ENCODE measurements at places on chromosomes 11 and 22. TPM values are rescaled to one million over a fixed set of nuclear protein-coding genes. Genes with fewer than 3 reads are reported as not detected.

The SLC5A12 gene
- 0.43 TPM for total RNA-seq

- peak; percentile 88 for DNase-seq
Measured at GRCh38 chr11:96156379-96156722, 186.6 kb downstream of the MAML2 start.

The FXYD6 gene
- total RNA-seq, result not detected

DNA sequence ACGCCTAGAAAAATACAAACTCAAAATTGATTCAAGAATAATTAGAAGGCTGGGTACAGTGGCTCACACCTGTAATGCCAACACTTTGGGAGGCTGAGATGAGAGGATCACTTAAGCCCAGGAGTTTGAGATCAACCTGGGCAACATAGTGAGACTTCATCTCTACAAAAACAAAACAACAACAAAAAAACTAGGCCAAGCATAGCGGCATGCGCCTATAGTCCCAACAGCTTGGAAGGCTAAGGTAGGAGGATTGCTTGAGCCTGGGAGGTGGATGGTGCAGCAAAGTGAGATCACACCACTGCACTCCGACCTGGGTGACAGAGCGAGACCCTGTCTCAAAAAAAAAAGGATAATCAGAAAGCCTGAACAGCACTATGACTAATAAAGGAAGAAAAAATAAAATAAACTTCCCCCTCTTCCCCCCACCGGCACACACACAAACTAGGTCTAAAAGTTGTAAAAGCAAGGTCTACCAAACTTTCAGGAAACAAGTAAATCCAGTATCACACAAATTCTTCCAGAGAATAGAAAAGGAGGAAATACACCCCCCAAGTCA, 35.8 kb downstream of the RRAS2 start:
- DNase-seq, result no peak

- peak; percentile 81 for DNase-seq
Measured at GRCh38 chr11:68447015-68447801, 13.3 kb upstream of the PPP6R3 start.

DNA sequence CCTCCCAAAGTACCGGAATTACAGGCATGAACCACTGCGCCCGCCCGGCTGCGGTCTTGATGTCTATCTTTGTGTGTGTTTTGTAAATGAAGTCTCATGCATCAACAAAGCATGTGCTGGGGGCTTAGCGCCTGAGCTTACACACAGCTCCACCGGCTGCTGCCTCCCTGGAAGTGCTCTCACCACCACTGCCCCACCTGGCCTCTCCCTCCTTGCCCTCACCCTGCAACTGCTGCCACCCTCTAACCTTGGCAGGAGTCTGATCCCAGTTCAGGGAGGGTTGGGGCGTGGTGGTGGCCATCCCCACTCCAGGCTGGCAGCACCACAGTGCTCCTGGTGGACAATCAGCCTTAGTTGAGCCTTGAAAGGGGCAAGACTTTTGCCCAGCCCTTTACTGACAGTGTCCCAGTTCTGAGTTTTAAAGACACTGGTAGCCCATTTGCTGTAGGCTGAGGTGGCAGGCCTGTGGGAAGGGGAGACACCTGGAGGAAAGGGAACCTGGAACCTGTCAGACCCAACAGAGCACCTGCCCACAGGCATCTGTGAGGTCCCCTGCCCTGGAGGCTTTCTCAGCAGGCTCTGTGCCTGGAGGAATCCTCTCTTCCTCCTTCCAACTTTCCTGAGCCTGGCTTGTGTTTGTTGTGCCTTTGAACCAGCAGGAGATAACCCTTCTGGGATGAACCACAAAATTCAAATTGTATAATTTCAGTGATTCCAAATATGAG, 42.4 kb upstream of the WEE1 start:
- no peak for DNase-seq

GRCh38 chr11:60756307-60757032, at the start of gene MS4A15:
TSS of gene MS4A15 (plus strand) at chr11:60756867. CDS start at chr11:60763734, 6,867 bp downstream.
- DNase-seq, result peak; percentile 14

The OR10D3 gene
- not detected for total RNA-seq

DNA sequence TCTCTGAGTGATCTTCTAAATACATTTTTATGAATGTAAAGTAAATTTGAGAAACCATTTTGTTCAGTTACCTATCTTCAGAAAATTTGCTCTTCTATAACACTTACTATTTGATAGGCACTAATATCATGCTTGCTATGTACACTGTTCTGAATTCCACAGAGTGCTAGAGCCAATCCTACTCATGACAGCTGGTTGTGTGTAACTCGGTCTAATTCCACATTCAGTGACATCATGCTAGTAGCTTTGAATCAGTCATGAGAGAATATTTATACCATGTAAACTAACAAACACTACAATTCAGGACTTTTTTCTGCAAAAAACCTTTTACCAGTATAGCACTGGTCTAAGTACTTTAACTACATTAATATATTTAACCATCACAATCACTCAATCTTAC, 902.9 kb downstream of the DLG2 start:
- no peak for DNase-seq

The OR51I1 gene
- total RNA-seq, result not detected

GRCh38 chr11:27367881-27368280, 4.9 kb upstream of the CCDC34 start:
- no peak for DNase-seq

DNA sequence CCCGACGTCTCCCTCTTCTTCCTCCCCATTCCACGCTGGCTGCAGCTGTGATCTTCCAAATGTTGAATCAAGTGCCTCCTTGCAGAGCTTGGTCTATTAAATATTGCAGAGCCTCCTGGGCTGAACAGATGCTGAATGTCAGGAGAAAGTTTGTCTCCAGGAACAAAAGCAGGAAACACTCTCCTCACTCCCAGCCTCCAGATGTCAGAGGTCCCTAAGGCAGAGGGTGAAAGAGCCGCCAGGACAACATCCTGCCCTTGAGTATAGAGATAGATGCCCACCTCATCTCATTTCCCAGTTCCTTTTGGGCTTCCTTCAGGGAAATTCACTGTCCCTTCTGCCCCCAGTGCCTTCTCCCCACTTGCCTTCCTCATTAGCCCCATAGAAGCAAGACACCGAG, 40.8 kb upstream of the IGSF9B start:
- DNase-seq, result no peak

DNA sequence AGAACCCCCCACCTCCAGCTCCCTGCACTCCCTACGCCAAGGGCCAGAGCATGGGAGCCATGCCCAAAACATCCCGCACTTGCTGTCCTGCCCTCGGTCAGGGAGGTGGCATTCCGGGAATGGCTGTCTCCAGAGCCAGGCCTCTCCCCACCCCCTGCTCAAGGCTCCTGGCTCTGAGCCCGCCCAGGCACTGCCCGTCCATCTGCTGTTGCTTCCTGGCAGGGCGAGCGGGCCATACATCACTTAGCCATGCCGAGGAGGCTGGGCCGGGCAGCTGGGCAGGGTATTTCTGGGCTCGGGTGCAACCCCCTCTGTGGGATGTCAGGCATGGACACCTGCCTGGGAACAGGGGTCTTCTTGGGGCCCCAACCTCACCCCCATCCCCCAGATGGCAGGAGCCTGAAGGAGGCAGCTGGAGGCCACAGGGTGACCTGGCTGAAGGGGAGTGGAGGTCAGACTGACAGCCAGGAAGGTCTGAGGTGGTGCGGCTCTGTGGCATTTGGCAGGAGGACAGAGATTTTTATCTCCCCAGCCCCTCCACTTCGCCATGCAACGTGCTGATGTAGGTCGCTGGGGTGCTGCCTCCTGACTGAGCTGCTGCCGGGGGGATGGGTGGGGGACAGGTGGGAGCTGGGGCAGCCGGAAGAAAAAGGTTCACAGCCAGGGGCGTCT, 8.7 kb upstream of the CABP7 start:
- DNase-seq, result no peak

- no peak for DNase-seq
Measured at GRCh38 chr11:11582011-11582701, 39.6 kb downstream of the GALNT18 start.

DNA sequence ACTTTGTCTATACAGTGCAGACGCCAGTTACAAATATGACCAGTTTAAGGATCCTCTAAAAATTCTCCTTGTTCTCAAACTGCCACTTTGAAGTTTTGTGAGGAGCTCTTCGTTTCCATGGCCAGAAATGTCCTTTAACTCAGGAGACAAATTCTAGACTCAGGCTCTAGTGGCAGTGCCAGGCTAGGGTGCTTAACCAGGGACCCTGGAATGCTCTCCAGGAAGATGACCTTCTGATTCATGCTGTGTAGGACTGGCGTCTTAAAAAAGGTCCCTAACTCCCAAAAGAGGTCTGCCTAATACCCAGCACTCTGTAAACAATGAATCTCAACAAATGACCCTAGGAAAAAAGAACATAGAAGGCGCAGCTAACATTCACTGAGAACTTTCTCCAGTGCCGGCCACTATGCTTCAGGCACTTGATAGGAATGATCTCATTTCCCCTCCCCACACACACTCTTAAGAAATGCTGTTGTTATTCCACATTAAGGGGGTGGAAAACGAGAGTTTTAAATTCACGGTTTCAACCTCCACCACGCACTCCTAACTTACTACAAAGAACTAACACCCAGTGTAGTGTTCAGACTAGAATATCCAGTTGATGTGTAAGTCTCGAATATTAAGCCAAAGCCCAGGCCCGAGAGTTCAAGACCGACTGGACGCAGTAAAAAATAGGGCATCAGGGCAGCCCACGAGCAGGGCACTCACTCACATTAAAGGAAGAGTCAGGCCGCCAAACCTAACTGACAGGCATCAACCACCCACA, 747 bp downstream of the NXF1 start:
- DNase-seq, result peak; percentile 74

- DNase-seq, result no peak
Measured at GRCh38 chr22:49518436-49518970, 309.2 kb downstream of the BRD1 start.

GRCh38 chr11:120563703-120564572, 52.4 kb downstream of the GRIK4 start:
- no peak for DNase-seq

The TMPRSS13 gene
- total RNA-seq, result not detected

DNA sequence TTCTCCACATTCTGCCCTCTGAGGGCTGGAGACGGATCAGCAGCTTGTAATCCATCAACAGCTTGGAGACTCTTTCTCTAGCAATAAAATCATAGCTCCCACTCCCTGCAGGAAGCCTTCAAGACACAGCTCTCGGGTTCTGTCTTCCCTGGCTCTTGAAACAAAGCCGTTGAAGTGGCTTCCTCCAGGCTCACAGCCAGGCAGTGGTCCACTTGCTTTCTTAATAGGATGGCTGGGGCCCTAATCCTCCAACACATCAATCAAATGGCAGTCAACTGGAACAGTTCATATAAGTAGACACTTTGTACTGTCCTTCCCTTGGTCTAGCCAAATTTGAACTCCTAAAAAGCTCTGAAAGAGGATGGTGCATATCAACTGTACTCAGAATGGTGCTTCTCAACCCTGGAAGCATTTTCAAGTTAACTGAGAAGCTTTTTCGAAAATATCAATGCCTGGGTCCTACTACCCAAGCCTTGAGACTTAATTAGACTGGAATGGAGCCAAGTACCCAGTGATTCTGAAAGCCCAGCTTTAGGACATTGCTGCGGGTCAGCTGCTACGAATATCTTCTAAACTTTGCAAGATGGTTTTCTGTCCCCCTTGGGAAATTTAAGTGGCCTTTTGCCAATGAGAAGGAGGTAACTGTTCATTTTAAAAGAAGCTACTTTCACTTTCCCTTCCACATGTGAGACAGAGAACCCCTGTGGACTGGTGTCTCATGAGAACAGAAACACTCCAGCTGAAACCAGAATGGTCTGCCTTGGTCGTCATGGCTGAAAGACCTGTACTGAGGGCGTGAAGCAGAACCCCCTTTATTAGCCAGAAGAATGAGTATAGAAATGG, 74.7 kb downstream of the SC5D start:
- DNase-seq, result peak; percentile 34

The JAML gene
- not detected for total RNA-seq

- peak; percentile 87 for DNase-seq
Measured at GRCh38 chr22:26756675-26757293, 99.4 kb downstream of the MIAT start.

The CCDC116 gene
- total RNA-seq, result 0.54 TPM

GRCh38 chr22:40040927-40041326, 46.2 kb downstream of the FAM83F start:
- peak; percentile 42 for DNase-seq

DNA sequence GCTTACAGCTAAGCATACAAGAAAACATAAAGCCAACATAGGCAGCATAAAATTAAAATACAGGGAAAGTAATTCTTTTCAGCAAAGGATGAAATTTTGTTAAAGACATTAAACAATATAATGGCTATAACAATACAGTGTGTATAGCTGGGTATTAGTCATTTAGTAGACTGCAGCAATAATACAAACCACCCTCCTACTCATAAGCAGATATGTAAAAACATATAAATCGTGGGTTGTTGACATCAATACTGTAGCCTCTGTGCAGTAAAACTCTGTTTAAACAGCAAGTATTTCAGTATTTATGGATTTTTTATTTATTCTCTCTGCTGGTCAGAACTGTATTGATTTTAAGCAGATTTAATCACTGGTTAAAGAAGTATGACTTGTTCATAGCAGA, 639.1 kb upstream of the ANO5 start:
- DNase-seq, result no peak

- no peak for DNase-seq
Measured at GRCh38 chr22:32913557-32913956, 112.1 kb downstream of the TIMP3 start.

GRCh38 chr22:45594123-45594941, 77.3 kb upstream of the ATXN10 start:
- DNase-seq, result no peak

Data from GM23248 (cell line).